Activated naive CD4-positive, alpha-beta T cell treated with anti-CD3 and anti-CD28 coated beads, Interleukin-2, amount 50 U/mL, for 72 hours (primary cell): ENCODE measurements at places on chromosomes 3 and 15.

- no peak for DNase-seq
Observed at GRCh38 chr3:171348121-171348520, 112.1 kb downstream of the TNIK start.

- DNase-seq = no peak
Observed at GRCh38 chr15:90393040-90393439, 5.0 kb downstream of the IQGAP1 start.

DNA sequence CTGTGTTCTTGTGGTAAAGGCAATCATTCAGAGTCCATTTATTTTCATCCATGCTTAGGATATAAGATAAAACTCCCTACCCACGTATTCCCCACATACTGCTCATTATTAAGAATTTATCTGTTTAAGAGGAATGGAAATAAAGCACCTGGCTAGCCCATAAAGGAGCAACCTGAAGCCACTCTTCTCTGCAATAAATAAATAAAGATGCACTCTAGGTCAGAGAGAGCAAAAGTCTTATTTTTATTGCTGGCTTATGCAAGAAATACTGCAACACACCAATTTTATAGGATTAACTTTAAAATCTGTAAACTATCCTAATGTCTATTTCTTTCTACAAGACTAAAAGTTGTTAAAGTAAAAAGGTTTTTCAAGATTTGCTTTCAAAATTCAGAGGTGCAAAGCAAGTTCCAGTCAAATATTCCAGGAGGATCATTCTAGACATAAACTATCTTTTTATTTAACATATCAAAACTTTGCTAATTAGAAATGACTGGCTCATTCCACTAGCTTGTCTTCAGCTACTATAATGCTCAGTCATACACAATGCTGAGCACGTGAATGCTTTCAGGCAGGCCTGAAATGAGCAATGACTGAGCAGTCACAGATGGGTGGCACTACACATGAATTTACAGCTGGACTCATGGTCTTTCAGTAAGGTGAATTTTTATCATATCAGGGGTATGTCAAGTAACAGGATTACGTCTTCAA is 7.1 kb downstream of the TJP1 start:
- no peak for DNase-seq

DNA sequence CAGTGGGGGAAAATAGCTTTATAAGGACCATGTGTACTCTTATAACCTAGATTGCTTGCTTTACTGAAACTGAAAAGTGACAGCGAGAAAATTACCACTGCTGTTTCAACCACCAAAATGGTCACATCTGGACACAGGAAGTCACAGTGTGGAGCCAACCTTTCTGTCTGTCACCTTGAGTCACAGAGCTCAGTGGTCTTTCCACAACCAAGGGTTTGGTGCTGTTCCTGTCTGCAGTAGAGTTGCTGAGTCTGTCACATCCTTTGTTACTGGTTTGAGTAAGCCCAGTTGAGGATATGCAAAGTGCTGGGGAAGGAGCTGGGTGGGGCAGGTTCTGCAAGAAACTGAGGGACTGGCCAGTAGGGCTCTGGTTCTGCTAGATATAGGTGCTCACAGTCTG is 139.1 kb upstream of the EIF1B start:
- no peak for DNase-seq

DNA sequence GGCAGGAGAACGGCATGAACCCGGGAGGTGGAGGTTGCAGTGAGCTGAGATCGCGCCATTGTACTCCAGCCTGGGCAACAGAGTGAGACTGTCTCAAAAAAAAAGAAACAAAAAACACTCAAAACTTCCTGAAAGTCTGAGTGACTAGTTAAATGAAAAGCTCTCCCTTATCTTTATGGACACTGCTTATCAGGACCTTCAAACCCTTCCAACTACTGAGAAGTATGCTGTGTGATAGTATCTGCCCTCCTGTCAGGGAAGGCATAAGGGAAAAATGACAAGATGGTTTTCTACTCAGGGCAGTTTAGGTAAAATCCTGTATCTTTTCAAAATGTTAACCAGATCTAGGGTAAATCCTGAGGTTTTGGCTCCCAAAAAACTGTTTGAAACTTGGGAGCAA is 21.8 kb downstream of the EMC7 start:
- no peak for DNase-seq

DNA sequence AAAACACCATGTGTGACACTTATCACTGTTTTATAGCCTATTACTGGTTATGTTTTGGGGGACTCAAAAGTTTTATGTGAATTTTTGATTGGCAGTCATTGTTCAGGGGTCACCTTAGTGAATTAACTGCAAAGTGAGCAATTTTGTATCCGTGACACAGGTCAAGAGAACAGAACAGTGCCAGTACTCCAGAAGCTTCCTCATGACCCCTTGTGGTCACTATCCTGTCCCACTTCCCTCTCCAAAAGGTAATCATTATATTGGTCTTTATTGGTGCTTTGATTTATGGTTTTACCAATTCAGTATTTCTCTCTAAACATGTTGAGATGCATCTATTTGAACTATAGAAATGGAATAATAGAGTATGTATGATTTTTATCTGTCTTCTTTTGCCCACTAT is 107.1 kb downstream of the STT3B start:
- no peak for DNase-seq

DNA sequence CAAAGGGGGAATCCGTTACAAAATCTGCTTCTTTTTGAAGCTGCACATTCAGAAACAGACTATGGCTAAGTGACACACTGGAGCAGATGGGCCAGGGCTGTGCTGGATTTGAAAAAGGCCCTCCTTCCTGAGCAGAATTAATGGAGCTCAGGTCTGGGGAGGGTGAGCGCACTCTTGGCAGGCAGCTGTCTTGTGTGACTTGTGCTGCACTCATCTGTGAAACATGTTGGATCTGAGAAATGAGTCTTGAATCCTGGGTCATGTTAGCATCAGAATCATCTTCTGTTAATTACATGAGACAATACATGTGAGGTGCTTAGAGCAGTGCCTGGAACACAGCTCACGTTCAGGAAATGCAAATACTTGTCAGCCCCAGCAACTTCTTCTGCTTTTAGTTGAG is 219.6 kb downstream of the THSD4 start:
- no peak for DNase-seq

- no peak for DNase-seq
Observed at GRCh38 chr15:92625251-92625980, 30.2 kb downstream of the FAM174B start.

DNA sequence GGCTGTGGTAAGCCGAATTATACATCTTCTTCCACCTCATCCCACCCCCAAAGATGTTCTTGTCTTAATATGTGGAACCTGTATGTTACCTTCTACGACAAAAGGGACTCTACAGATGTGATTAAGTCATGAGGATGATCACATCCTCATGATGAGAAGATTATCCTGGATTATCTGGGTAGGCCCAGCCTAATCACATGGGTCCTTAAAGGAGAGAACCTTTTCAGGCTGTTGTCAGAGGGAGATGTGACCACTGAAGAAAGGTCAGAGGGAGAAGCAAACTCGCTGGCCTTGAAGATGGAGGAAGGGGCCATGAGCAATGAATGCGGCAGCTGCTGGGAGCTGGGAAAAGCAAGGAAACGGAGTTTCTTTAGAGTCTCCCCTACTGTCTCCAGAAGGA is 12.9 kb upstream of the SCG3 start:
- DNase-seq = no peak

DNA sequence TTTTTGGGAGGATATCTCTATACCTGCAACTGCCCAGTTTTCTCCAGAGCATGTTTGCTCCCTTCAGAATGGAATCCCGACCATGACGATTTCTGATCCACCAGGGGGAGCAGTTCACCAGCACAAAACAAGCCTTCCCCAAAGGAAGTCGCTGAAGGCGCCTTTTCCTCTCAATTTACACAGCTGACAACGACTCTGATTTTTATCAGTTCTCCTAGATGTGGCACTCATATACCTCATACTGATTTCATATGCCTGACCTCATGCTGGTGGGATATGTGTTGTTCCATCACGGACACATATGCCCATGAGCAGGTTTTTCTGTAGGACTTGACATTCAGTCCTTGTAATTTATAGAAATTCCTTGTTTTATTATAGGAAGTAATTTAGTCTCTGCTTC is 1028.2 kb downstream of the MCTP2 start:
- DNase-seq = peak; percentile 45

DNA sequence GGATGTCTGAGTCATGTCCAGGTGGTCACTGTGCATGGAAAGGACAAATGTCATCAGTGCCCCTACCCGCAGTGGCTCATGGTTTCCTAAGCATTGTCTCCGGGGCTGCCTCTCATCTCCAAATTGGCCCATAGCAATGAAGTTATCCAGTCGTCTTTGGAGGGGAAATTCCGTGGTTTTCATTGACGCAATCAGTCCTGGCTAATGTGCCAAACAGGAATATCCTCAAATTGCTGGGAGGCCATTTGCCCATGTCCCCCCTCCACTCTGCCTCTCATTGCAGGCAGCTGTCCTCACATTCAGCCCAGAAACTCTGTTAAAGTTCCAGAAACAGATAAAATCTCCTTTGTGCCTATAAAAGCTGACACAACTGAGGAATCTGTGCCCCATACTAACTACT is 81.6 kb downstream of the MCTP2 start:
- DNase-seq = no peak

DNA sequence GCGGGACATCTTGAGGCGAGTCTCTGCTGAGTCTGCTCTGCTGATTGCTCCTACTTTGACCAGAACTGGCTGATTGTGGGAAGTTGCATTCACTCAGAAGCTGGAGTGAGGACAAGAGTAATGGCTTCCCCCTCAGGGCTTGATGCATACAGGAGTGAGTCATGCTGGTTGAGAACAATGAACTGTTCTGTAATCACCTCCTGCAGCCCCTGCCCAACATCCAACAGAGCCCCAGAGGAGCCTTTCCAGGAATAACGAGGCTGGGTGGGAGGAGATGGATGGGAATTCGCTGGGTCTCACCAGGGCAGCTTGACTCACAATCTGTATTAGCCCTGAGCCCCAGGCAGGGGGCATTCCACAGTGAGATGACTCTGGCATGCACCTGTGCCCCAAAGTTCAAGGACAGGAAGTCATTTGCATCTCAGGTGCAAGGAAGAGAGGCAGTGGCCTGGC is 85.0 kb downstream of the RAB11A start:
- no peak for DNase-seq

DNA sequence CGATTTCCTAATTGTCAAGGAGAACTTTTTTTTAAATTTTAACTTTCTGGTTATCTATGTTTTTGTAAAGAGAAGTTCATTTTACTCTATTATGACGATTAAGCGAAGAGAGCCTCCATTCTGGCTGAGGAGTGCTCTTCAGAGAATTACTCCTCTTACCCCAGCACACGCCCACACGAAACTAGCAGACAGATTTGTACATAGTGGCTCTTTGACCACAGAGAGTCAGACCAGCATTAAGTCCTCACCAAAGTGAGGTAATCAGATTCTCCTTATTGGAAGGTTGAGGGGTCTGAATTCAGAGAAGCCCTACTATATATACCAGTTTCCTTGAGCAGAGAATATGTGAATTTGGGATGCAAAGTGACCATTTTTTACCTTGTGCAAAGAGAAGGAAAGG is 204.8 kb upstream of the TSC22D2 start:
- DNase-seq = no peak

GRCh38 chr3:181358562-181358961 is 353.2 kb upstream of the SOX2 start:
- no peak for DNase-seq

GRCh38 chr15:62901909-62902546 is 140.5 kb upstream of the TPM1 start:
- DNase-seq = no peak

DNA sequence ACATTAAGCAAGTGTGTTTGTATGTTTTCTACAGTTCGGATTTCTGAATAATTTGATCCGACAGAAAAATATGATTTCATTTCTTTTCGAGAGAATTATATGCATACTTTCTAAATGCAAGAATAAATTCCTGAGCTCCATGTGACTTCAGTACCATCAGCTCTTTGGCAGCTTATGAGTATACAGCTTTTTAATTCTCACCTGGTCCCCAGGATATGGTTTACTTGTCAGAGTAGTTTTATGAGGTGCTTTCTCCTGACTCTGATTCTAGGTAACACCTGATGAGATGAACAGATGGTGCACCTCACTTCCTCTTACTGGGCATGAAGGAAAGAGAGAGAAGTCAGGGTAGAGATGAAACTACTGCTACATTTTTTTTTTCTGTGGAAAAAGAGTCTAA is 3.1 kb downstream of the HGD start:
- DNase-seq = no peak

- no peak for DNase-seq
Observed at GRCh38 chr3:72839057-72839456, 9.2 kb downstream of the SHQ1 start.

GRCh38 chr3:151011427-151011826 is 38.9 kb upstream of the CLRN1 start:
- DNase-seq = no peak

- DNase-seq = no peak
Observed at GRCh38 chr15:70094690-70095311, 2.9 kb downstream of the TLE3 start.

- no peak for DNase-seq
Observed at GRCh38 chr15:48472756-48473155, 141.5 kb downstream of the DUT start.

- no peak for DNase-seq
Observed at GRCh38 chr15:75194397-75194796, 7.3 kb upstream of the C15orf39 start.

GRCh38 chr15:51751697-51752683 is 593 bp downstream of the TMOD2 start:
- DNase-seq = peak; percentile 24

DNA sequence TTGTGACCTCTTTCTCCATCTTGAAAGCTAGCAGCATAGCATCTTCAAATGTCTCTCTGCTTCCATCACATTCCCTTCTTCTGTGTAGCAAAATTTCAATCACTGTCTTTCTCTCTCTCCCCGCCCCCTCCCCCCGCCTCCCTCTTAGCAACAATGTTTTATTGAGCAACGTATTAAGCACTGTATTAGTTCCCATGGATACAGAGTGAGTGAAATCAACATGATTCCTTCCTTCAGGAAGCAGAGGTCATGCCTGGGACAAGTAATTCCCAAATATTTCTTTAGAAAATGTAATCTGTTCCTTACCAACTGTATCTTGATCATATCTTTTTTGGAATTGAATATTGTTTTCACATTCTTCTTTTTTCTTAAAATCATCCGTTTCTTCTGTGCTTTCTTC is 373.7 kb upstream of the NECTIN3 start:
- DNase-seq = no peak

DNA sequence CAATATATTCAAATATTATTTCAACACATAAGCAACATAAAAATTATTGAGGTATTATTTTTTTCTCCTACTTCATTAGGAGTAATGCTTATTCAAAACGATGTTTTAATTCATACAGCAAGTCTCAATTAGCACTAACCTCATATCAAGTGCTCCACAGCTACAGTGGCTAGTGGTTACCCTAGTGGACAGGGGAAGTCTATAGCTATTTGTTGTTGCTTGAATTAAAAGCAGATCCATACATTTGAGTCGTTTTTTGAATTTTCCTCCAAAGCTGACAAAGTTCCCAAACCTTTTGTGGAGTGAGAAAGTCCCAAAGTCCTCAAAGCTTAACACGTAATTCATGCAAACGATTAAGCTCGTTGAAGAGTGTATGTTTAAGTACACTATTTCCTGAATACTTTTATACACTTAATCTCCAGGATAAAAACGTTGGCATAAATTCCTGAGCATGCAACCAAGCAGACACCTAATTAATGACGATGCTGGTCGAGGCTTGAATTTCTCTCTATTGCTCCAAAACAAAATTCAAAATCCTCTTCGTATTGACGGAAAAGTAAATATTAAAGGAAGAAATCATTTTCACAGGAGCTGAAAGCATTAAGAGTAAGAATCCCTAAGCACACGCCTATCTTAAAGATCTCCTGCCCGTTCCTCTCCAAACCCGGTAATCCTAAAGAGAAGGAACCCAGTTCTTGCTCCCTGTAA is 985 bp downstream of the VPS13C start:
- no peak for DNase-seq

- peak; percentile 72 for DNase-seq
Observed at GRCh38 chr3:38003371-38003816, 12.8 kb downstream of the VILL start.
